T-helper 9 cell (primary cell): ENCODE measurements at places on chromosomes 11 and 22.
A peak's percentile ranks its signal among the peaks of the same experiment; 100 is the strongest.

DNA sequence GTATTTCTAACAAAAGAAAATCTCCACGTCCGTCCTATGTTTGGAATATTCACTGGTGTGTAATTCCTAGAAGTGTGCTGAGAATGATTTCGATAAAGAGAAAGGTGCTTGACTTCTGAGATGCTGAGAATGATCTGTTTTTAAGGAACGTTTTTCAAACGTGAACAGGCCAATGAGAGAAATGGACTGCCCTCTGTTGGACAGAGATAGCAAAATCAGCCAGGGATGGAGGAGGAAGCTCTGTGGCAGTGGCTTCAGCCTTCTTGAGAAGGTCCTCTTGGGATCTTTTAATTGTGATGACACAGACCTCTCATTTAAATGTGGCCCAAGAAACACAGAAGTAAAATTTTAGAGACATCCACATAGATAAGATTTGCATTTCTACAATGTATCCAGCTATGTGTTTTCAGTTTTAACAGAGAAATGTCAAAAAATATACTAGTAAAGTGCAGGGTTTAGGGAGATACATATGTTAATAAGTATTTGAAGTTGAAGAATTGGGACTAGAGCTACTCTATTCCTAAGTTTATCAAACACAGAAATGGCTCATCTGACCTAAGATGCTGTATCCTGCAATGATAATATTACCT is 84.0 kb upstream of the RCN1 start:
- no peak for DNase-seq

DNA sequence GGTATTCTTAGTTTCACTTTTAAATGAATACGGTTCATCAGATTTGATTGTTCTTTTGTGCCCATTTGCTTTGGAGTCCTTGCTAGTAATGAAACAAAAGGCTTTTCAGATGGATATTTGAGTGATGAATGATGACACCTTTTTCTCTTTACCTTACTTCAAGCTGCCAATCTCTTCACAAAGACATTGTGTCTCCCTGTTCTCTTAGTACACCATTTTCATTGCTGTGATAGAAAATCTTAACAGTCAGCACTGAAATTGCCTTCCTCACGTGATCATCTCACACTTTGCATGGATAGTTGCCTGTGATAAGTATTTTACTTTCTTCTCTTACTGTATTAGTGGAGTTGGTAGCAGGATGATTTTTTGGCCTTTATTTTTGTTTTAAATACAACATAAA is 396.6 kb downstream of the NELL1 start:
- DNase-seq, result no peak

GRCh38 chr22:42793848-42794405 is 63.1 kb downstream of the ARFGAP3 start:
- no peak for DNase-seq

GRCh38 chr11:59267196-59267595 is 54.5 kb upstream of the MPEG1 start:
- no peak for DNase-seq

GRCh38 chr11:120801801-120802689 is 221.9 kb upstream of the TBCEL start:
- DNase-seq, result peak; percentile 26

DNA sequence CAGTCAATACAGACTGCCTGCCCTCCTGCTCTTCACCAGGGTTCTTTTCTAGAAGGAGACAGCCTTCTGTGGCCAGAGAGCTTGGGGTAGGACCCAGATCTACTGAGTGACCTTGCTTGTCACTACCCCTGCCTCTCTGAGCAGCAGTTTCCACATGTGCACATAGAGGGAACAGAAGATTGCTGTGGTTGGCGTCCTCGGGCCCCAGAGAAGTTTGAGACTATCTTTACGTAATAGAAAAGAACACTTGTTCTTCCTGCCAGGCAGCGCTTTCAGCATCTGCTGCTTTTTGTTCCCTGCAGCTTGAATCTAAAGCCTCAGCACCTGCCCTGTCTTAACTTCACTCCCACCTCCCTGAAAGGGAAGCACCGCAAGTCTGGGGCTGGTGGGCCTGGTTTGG is 1.9 kb upstream of the FKBP2 start:
- DNase-seq, result no peak

- no peak for DNase-seq
Observed at GRCh38 chr11:103378931-103379330, 269.7 kb downstream of the DYNC2H1 start.

DNA sequence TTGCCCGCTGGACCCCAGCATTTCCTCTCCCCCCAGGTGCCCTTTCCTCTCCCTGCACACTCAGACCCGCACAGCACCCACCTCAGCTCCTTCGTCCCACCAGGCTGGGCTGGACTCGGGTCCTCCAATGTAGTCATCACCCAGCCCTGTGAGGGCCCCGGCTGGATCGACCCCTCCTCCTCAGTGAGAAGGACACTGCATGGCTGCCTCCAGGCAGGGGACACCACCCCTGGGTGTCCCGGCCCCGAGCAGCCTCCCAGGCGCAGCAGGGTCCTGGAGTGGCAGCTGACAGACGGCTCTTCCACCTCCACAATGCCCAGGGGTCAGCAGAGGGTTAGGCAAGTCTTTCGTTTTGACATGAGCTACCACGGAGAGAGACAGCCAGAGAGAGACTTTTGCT is 11.1 kb upstream of the ELF5 start:
- DNase-seq, result no peak

DNA sequence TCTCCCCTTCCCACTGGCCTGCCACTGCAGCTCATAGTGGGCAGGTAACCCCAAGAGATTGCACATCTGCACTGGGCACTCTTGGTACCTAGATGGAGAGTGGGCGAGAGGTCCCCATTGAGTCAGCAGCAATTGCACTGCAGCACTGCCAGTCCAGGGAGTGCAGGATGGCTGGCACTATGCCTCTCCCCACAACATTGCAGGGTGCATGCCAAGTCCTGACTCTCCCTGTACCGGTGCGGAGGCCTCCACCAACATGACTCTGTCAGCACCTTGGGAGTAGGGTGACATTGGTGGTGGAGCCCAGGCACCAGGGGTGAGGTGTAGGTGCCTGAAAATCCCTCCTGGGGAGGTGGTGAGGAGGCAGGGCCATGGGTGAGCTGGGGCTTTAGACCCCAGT is 82.2 kb downstream of the TRAF6 start:
- DNase-seq, result no peak
